Stimulated activated CD4-positive, alpha-beta T cell treated with anti-CD3 and anti-CD28 coated beads, Interleukin-4, amount 100 ng/mL, for 24 hours (primary cell): ENCODE measurements at places on chromosomes 7 and 10.

DNA sequence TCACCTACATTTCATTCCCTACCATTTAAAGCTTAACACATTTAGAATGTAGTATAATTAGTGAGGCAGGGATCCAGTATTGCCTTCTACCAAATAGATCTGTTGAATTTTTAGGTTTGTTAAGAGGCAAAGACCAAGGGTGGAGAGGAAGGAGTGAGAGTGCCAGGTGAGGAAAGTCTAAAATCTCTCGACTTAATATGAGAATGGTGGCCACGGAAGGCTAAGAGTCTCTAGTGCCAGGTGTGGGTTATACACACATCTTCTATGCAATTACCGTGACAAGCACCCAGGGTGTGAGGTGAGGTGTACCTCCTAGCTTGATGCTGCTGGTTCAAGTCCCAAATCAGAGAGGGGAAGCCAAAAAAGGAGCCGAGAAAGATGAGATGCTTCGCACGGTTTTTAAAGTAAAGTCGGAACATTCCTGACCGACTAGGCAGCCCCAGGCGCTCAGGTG is 439 bp downstream of the IQUB start:
- DNase-seq: peak; percentile 10

DNA sequence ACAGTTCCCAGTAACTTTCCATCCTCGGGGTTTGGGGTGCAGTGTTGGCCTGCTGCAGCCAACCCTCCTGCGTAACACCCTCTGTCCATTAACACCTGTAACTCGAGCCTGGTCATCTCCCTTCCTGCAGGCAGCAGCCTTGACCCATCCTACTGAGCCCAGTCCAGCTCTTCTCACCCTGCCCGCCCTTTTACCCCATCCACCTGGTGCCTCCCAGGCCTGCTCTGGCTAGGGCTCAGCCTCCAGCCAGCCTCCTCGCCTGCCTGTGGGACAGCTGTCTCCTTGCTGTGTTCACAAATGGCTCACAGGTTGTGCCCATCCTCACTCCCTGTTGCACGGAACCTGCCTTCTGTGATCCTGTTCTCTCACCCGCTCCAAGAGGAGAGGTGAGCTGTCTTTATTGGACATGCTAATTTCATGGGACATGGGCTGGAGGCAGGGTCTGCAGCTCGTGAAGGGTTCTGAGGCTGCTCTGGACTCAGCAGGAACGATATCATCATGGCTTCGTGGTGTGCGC is 277.2 kb upstream of the TCERG1L start:
- DNase-seq: no peak

DNA sequence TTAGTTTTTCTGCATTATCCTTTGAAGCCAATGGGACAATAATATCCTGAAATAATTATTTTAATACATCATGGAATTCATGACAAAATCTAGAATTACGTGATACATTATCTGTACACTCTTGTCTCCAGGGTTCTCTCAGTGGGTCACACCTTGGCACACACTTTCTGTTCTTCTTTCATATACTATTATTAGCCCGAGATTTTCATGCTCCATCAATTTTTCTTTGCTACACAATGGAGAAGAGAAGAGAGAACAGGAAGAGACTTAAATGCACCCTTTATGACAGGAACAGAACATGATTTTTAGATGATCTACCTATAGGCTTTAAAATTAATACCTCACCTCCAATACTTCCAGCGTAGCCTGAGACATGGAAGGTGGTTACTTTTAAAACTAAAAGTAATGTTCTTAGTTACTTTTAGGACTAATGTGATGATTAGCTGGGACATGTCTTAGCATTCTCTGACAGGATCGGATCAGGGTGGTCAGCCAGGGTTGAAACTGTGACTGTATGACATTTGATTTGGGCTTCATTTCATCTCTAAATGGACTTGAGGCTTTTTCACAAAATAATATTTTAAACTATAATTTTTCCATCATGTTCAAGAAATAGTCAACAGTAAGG is 148.2 kb upstream of the WNT16 start:
- DNase-seq: no peak

DNA sequence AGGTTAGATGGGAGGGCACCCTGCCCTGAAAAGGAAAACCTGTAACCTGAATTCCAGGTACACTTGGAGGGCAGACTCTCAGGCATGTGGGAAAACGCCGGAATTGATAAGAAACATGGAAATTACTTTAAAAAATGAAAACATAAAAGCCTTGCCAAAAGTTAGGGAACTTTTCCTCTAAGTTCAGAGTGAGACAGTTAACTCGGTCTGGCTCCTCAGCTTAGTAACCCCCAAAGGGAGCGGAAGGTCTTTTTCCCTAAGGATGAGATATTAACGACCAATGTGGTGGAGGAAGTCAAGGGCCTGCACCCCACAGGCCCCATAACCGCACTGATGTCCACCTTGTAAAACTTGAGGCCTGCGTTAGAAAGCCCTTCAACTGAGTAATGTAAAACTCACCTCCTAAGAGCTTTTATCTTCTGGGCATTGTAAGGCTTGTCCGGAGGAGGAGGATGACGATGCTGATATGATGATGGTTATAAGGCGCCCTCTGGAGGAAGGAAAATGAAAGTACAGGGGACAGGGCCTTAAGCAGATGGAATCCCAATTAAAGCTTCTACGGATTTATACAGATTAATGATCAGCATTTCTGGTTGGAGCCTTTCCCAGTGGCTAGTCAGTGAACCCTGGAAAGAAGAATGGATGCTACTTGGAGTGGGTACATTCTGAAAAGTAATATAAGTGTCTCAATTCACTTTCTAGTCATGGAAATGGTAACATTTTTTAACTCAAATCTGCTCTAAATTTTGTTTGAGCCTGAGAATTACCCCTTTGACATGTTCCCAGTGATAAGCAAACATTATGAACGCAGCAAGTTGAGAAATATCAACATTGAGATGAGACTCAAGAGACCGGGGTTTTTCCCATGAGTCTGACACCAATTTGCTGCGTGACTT is 694 bp downstream of the COL1A2 start:
- DNase-seq: peak; percentile 17
